Stromal cell of bone marrow (primary cell): ENCODE measurements at places on chromosomes 2 and 18.

DNA sequence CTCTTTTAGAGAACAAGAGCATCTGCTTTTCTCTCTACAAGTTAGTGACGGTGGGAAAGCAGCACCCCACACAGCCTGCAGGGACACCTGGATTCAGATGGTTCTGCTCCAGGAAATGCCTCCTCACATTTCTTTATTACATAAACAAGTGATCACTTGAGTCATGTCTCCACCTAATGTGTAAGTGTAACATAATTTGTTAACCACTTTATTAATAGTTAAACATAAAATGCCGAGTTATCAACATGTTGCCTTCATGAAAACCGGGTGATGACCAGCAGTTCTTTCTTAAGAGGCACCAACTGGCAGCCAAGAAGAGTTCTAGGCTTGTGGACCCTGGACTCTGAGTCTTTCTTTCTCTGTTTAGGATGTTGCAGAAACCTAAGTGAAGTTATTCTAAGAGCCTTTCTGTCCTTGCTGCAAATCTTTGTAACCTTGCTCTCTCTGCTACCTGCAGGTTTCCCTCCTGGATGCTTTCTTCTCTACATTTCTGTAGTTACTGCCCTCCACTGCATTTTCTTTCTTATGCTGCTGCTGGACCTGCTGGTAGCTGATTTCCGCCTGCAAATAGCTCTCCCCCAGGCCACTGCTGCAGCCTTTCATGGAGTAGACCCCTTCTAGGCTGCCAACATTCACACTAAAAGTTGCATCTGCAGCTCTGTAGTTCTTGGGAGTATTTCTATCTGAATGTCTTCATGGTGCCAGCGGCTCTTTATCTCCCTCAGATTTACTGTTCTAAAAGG lies 24.3 kb downstream of the UPP2 start:
- no peak for DNase-seq

DNA sequence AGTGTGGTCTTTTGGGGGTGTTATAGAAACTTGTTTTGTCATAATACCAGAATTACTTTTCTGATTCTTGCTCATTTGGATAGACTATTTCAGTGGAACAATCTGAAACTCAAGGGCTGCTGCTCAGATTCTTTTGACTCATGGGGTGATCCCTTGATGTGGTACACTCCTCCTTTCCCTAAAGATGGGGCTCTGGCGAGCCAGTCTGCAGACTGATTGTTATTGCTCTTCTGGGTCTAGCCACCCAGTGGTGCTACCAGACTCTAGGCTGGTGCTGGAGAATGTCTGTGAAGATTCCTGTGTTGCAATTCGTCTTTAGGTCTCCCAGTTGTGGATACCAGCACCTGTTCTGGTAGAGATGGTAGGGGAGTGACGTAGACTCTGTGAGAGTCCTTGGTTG lies 4.2 kb upstream of the MARS2 start:
- DNase-seq: no peak

GRCh38 chr2:211437396-211437795 lies 881.0 kb downstream of the CPS1 start:
- no peak for DNase-seq

- DNase-seq: no peak
Measured at GRCh38 chr2:38863061-38863695, 12.6 kb downstream of the DHX57 start.

DNA sequence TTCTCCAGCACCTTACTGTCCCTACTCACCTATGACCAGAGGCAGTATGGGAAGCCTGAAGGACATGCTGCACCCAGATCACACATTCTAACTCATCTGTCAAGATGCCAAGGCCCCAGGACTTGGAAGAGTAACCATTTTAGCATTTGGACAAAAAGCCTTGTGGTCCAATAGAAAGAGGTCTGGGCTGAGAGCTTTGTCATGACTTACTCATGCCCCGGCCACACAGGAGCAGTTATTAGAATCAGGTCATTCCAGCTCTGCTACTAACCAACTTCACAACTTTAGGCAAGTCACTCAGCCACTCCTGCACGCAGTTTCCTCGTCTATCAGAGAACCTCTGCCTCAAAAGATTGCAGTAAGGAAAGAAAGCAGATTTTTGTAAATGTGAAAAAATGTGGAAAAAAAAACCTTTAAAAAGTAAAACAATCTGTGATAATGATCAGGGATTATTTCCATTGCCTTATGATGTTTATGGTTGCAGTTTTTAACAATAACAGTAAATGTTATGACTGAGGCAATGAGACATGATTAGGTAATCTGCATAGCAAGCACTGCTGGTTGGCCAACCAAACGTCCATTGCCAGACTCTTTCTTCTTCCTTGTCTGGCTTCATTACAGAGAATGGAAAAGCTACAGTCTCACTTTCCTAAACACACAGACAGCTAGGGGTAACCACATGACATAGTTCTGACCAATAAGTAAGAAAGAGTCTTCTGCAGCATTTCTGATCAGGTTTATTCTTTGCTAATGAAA lies 255.4 kb upstream of the CHAC2 start:
- peak; percentile 41 for DNase-seq

- no peak for DNase-seq
Measured at GRCh38 chr18:49227441-49228165, 232.8 kb downstream of the DYM start.

- no peak for DNase-seq
Measured at GRCh38 chr2:119025762-119026351, 83.9 kb downstream of the MARCO start.

- DNase-seq: no peak
Measured at GRCh38 chr18:8708670-8709069, 3.3 kb downstream of the MTCL1 start.

- DNase-seq: no peak
Measured at GRCh38 chr18:45139478-45139877, 458.8 kb downstream of the SETBP1 start.
